ENCODE measurements at places on chromosomes 2 and 18.

DNA sequence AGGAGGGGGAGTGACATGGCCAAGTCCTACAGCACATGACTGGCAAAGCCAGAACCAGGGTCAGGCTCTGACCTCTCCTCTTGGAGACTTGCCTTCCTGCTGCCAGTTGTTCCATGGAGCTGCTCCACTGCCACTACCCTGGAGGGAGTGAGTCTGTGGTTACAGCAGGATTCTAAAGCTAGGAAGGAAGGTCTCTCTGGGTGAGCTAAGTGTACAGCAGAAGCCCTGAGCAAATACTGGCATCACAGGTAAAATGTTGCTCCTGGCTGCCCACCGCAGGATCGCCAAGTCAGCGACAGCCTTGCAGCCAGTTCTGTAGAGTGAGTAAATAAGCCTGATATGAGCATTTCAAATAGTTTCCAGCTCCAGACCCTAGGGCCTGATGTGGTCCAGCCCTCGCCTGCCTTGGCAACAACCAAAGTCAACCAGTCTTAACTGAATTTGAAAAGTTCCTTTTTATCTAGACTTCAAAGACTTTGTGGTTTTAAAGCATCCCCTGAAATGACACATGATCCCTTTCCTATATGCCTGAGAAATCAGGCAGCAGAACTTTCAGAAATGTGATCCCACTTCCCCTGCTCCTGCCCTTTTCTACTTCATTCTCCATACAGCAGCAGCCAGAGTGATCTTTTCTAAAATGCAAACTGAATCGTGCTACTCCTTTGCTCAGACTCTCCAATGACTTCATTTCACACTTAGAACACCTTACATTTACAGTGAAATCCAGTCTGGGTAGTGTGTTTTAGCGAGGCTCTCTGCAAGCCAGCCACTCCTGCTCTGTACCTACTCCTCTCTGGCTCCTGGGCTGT lies 114.3 kb downstream of the MGAT5 start:
- ATAC-seq = peak; percentile 81

- ATAC-seq = no peak
These were observed 44.7 kb downstream of the TTC32 start for GRCh38 chr2:19857100-19857499.

GRCh38 chr2:137865954-137866540 lies 98.2 kb upstream of the HNMT start:
- peak; percentile 91 for ATAC-seq

DNA sequence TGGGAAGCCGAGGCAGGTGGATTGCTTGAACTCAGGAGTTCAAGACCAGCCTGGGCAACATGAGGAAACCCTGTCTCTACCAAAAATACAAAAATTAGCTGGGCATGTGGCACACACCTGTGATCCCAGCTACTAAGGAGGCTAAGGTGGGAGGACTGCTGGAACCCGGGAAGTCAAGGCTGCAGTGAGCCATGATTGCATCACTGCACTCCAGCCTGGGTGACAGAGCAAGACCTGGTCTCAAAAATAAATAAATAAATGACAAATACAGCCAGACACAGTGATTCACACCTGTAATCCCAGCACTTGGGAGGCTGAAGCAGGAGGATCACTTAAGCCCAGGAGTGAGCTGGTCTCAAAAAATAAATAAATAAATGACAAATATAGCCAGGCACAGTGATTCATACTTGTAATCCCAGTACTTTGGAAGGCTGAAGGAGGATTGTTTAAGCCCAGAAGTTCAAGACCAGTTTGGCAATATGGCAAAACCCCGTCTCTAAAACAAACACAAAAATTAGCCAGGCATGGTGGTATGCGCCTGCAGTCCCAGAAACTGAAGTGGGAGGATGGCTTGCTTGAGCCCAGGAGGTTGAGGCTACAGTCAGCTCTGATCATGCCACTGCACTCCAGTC lies 6.2 kb downstream of the KANSL3 start:
- no peak for ATAC-seq

DNA sequence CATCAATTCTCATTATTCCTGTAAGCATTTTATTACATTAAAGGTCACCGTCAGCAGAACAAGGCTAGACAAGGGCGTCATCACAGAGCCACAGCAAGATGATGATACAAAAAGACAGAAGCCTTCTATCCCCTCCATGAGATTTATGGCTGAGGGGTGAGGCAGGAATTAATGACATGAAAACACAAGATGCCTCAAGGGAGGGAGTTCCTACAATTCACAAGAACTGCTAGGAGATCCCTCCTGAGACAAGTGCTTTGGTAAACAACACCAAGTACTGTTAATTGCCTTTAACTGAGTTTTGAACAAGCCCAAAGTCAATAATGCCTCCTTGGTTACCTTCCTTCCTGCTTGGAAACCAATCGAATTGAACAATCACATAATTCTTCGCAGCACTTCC lies 14.1 kb downstream of the ADD2 start:
- no peak for ATAC-seq

DNA sequence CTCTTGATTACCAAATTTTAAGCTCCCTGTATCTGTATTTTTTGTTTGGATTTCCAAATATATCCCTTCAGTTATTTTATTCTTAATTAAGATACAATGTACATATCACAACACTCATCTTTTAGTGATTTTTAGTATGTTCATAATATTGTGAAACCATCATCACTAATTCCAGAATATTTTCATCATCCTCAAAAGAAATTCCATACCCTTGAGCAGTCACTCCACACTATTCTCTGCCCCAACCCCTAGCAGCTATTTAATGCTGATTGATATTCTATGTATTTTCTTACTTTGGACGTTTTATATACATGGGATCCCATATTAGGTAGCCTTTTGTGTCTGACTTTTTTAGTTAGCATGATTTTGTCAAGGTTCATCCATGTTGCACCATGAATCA lies 127.4 kb upstream of the SLC8A1 start:
- no peak for ATAC-seq

GRCh38 chr2:166060191-166060590 lies 67.6 kb downstream of the SCN1A start:
- no peak for ATAC-seq

- ATAC-seq = no peak
These were observed 51.3 kb downstream of the RMDN2 start for GRCh38 chr2:37976411-37976810.

- peak; percentile 23 for ATAC-seq
These were observed 32.5 kb upstream of the RMDN2 start for GRCh38 chr2:37892436-37893114.

GRCh38 chr2:161988589-161988988 lies 85.4 kb downstream of the DPP4 start:
- no peak for ATAC-seq

DNA sequence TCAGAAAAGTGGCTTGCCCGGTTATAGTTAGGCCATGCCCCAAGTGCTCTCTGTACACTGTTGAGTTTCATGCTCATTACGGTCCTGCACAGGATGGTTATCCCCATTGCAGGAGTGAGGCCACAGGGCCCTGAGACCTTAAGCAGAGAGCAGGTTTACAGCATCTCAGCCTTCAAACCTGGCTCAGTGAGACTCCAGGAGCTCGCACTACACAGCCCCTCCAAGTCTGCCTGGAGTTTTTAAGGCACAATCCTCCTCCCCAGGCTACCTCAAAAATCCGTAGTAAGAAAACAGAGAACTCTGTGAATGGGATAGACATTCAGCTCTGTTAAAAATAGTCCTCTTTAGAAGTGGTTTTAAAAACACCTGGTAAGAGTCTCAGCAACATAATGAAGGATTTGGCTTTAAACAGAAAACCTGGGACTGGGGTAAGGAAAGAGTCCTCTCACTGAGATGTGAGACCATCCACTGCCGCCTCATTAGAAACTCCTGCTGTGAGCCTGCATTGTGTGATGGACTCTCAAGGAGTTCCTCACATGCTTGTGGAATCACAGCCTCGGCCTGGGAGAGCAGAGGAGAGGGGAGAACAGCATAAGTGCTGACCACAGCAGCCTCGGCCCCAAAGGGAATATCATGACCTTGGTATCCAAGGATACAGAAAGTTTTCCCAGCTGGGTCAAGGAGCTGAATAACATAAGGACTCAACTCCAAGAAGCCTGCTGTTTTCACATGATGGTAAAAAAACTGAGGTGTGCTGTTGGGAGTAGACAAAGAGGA lies 214.8 kb downstream of the ATAD2B start:
- ATAC-seq = no peak

- ATAC-seq = peak; percentile 32
These were observed 64.0 kb upstream of the PMAIP1 start for GRCh38 chr18:59835605-59836379.

DNA sequence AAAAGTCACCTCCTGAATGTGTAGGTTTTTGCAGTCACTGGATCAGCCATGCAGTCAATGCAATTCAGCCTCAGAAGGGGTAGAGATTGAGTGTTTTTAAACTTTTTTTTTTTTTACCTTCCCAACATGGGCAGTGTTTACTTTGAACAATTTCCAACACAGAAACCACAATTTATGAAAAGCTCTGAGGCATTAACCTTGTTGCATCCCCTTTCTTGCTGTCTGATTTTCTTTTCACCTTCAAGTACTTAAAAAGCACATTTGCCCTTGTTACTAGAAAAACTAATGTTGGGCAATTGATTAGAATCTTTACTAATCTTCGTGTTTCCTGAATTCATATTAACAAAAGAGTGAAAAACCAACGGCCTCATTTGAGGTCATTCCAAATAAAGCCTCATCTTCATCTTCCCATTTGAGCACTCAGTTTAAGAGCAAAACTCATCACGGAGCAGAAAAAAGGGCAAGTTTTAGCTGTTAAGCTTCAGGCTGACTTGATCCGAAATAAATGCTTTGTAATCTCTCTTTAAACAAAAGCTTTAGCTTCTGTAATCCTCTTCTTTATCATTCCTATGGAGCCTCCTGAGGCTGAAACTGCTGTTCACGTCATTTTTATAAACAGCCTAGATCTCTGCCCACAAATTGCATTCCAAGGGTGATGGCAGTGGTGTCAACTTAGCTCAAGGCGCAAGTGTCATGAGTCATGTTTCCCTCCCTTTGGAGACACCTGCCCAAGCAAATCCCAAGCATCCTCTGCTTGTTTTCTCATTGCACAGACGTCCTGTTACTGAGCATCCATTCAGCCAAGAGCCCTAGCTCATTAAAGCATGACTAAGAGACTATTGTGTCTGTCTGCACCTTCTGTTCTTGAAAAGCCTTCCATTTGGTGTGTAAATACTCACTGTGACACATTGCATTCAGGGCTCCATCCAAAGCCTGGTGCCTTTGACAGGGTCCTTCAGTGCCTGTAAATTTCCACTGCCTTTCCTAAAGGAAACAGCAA lies 107.7 kb downstream of the HNMT start:
- no peak for ATAC-seq

- peak; percentile 99 for ATAC-seq
These were observed 42.5 kb downstream of the CPO start for GRCh38 chr2:206981739-206982340.

GRCh38 chr18:13076886-13077285 lies 85.7 kb downstream of the CEP192 start:
- ATAC-seq = no peak

GRCh38 chr2:8162552-8162951 lies 519.3 kb upstream of the ID2 start:
- ATAC-seq = no peak

GRCh38 chr18:35343488-35343935 lies 708 bp downstream of the ZNF24 start:
- no peak for ATAC-seq

DNA sequence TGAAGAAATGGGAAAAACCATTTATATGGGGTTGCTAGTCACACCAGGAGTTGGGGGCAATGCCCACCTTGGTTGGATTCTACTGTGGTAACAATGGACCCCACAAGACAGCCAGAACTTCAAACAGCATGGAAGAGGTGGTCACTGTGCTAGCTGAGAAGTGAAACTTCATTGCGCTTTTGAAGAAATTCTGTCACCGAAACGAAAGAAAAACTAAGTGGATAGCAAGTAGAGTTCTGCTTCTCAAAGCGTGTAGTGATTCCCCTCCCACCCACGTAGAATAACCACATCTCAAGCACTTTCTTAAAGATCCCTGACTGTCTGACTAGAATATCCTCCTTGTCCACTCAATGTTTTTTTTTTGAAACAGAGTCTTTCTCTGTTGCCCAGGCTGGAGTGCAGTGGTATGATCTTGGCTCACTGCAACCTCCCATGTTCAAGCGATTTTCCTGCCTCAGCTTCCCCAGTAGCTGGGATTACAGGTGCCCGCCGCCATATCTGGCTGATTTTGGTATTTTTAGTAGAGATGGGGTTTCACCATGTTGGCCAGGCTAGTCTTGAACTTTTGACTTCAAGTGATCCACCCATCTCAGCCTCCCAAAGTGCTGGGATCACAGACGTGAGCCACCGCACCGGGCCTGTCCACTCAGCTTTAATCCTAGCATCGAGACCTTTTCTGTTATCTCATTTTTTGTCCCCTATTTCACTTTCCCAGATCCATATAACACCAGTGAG lies 30.1 kb upstream of the CCL20 start:
- no peak for ATAC-seq

- no peak for ATAC-seq
These were observed 101.1 kb downstream of the ZBTB7C start for GRCh38 chr18:48308027-48308635.

Data from SK-N-SH treated with all-trans-retinoic acid at 6 μM for 48 hours (cell line).